Stimulated activated CD4-positive, alpha-beta T cell treated with anti-CD3 and anti-CD28 coated beads, TNF-alpha, amount 100 ng/mL, for 4 hours (primary cell): ENCODE measurements at places on chromosomes 2 and 18.

- DNase-seq, result no peak
These were observed 136.9 kb upstream of the FBXO11 start for GRCh38 chr2:48043131-48043700.

- no peak for DNase-seq
These were observed 221.4 kb upstream of the TRIB2 start for GRCh38 chr2:12495247-12495868.

GRCh38 chr2:64632835-64633819 lies 20.6 kb downstream of the SERTAD2 start:
- DNase-seq, result no peak

GRCh38 chr2:85878719-85879370 lies 9.9 kb downstream of the ST3GAL5 start:
- DNase-seq, result no peak

- DNase-seq, result no peak
These were observed 160.6 kb downstream of the MTCL1 start for GRCh38 chr18:8865934-8866333.

- no peak for DNase-seq
These were observed 20.3 kb downstream of the RAB3GAP1 start for GRCh38 chr2:135072125-135072997.

GRCh38 chr2:134670955-134671354 lies 47.8 kb downstream of the TMEM163 start:
- no peak for DNase-seq

DNA sequence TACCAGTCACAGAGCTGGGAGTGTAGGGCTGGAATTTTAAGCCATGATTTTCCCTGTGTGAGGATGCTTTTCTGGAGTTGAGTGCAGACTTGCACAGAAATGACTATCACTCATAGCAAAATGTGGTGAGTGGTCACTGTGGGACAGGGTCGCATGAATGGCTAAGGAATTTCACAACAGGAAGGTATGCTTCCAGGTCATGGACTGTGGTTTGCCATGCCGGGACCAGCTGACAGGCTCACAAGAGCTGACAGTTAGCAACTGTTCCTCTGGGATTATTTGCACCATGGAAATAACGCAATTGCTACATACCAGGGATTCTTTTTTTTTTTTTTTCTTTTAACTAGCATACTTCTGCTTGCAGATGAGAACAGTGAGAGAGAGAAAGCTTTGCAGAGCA lies 3.8 kb upstream of the UXS1 start:
- no peak for DNase-seq

DNA sequence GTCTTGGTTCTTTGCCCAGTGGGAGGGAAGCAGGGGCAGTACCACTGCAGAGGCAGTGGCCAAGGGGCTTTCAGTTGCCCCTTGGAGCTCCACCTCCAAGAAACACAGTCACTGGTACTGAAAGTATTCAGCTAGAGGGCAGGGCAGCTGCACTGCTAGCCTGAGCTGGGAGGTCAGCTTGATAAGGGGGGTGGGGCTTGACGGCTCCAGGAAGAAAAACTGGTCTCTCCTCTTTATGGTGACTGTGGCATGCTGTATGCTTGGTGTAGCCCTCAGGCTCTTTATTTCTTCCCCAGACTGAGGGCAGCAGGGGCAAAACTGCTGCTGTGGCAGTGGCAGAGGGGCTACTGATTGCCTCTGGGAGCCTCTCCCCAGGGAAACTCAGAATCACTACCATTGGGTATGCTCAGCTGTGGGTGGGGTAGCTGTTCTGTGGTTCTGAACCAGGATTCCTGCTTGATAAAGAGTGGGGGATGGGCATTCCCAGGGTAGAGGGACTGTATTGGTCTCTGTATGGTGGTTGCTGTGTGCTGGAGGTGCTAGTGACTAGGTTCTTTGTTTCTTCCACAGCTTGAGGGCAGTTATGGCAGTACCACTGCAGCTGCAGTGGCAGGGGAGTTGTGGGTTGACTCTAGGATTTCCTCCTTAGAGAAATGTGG lies 134.6 kb upstream of the SCN7A start:
- DNase-seq, result no peak

- no peak for DNase-seq
These were observed 213.9 kb upstream of the CYP26B1 start for GRCh38 chr2:72361521-72361920.

DNA sequence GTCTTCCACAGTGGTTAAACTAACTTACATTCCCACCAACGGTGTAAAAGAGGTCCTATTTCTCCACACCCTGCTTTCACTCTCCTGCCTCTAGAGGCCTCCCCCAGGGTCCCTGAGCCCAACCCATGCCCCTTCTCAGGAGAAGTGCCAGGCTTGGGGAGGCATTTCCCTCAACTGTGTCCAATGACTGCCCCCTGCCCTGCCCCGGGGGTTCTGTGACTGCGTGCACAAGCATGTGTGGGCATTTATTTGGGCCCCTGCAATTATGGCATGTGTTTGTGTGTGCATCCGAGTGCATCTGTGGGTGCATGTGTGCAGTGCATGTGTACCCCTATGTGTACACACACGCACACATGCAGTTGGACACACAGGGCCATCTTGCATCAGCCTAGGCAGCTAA lies 57.3 kb downstream of the INHBB start:
- no peak for DNase-seq

DNA sequence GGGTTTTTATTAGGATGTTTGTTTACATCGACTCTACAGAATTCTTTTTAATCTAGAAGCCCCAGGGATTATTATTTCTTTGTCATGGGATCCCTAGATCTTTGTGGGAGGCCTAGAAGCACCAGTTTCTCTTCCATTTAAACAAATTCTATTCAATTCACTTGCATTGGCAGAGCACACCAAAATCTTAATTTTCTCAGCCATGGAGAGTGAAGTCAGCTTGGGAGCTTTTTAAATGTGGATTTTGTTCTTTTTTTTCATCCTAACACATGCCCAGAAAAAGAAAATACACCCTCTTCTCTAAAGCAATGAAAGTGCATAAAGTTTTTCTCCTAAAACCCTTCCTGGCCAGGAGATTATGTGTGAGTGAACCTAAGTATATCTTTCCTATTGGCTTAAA lies 38.5 kb downstream of the CDCA7 start:
- no peak for DNase-seq

DNA sequence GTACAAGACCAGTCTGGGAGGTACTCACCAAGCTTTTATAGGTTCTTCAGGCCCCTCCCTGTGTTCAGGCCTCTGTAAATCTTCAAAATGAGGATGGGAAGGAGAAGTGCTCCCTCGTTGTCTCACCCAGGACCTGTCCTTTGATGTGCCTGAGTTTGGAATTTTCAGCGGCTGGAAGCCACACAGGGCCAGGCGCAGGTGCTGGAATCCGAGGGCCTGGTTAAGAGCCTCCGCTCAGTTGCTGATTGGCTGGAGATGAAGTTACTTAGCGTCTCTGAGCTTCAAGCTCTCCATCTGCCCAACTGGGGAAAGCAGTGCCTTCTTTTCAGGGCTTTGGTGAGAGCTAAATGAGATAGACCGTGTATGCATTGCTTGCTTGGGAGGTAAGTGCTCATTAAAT lies 30.0 kb downstream of the HJURP start:
- no peak for DNase-seq

DNA sequence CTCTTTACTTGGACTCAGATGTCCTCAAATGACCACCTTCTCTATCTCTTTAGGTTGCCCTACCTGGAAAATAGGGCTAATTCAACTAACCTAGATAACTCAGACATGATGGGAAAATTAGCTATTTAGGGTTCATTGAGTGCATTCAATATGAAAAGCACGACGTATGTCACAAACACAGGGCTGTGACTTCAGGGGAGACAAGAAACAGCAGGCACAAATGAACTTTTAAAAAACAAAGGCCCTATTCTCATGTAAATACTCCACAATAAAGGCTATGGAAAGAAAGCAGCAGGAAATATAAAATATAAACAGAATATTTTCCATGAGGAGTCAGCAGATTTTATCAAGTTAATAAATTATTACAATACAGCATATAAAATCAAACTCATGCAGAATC lies 97.8 kb downstream of the SS18 start:
- no peak for DNase-seq

DNA sequence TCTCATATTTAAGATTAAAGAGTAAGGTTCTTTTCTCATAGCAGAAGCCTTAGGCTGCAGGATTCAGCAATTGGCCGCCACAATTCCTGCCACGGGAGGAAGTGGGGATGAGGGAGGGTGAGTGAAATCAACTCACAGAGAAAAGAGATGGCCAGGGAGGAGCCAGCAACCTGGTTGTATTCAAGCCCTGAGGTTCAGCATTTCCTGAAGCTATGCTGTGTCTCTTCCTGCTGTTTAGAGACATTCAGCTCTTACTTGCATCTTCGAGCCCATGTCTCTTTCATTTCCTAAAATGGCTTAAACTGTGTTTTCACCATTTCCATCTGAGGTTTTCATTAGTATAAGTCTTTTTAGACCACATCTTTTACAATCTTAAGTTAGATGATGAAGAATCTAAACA lies 522.6 kb downstream of the CNTNAP5 start:
- no peak for DNase-seq

- DNase-seq, result no peak
These were observed 88.7 kb downstream of the HDAC4 start for GRCh38 chr2:239312081-239312511.

DNA sequence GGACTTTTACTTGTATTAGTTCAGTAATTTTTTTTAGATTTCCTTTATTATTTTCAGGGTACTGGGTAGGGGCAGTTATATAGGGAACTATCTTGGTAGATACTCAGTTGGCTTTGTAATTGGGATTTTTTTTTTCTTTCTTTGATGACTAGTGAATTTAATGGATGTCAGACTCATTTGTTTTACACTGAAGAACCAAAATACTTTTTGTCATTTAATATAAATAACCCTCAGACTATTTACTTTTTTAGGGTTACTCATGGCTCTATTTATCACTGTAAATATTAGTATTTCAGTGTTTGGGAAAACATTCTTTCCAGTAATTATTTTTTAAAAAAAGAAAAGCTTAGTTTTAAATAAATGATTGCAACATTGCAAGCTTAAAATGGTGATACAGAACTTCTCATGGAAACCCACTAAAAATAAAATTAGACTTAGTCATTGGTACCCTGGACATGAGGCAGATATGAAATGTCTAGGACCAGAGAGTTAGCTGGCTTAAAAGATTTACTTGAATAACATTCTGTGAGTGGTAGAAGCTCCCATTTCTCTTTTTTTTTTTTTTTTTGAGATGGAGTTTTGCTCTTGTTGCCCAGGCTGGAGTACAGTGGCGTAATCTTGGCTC lies 74.4 kb upstream of the CYP20A1 start:
- DNase-seq, result no peak

DNA sequence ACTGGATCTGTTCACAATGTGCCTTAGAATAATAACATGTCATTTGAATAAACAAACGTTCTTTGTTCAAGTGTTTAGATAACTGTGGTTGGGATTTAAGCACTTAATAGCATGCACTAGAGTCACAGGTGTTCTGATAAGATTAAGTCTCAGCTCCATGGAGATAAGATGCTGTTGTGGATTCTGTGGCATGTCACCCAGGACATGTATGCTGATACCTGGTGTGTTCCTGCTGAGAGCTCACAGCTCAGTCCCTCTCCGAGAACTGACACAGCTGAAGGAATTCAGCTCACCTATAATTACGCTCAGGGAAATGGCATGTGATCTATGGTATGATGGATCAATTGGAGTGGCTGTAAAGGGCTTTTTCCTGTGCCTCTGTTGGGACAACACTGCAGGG lies 75.4 kb upstream of the ST6GAL2 start:
- no peak for DNase-seq

DNA sequence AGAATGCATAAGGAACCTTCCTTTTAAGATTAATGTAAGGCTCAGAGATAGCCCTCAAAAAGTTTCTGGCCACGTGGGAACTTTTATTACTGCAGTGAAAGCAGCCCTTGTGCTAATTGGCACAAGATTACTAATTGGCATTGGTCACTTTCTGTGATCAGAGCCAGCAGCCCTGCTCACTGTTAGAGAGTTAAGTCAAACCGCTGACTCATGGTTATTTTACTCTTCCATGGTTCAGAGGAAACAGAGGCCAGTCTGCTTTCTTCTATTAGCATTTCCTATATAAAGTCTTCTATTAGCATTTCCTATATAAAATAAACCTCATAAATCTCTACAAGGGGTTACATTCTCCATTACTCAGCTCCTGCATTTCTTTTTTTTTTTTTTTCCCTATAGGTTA lies 1.5 kb upstream of the SLC35G4 start:
- no peak for DNase-seq

DNA sequence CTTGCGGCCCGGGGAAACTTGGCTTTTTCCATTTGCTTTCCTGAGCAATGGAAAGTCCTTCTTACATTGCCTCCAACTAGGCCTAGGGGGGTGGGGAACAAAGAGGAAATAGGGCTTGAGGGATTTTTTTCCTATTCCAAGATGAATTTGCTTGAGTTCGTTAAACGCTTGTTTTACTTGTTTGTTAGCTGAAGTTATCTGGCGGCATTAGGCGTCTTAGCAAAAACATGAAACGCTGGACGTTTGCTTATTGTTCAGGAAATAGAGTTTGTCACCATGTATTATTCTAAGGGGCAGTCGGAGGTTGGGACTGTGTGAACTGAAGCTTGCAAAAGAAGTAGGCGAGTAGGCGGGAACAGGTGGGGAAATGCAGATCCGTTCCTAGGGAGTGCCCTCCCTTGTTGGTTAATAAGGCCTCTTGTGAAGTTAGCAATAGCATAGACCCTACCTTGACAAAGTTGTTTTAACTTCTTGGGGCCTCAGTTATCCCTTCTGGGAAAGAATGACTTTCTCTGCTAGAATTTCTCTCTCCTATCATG lies 1.9 kb downstream of the CABLES1 start:
- no peak for DNase-seq

DNA sequence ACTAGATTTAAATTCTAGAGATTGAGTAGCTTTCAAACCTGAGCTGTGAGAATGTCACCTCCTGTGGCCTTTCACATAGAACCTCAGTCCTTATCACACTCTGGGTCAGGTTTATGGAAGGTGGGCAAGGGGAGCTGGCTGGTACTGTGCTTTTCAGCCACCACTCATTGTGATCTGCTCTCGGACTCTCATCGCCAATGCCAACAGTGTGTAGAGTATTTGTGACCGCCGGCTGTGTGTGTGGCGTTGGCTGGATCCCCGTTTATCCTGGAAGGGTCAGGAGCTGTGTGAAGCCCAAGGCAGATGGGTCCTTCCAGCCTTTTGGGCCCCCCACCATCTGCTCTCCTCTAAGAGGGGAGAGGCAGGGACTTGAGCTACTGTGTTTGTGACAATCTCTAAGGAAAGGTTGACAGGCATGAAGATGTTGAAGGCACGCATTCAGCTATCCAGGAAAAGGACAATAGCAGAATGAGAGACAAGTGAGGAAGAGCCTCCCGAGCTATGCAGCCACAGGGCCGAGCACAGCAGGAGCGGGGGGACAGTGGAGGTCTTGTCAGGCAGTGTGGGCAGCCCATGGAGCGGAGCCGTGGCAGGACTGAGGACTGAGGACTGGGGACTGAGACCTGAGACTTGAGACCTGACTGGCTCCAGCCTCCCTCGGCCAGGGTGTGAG lies 107.1 kb upstream of the TPO start:
- DNase-seq, result no peak

- DNase-seq, result no peak
These were observed 16.1 kb upstream of the ZNF236 start for GRCh38 chr18:76806301-76806700.

GRCh38 chr2:164937864-164938401 lies 17.4 kb downstream of the SLC38A11 start:
- no peak for DNase-seq

- no peak for DNase-seq
These were observed 28.9 kb downstream of the NYAP2 start for GRCh38 chr2:225428360-225428759.

GRCh38 chr2:109719871-109720270 lies 74.2 kb upstream of the RGPD5 start:
- no peak for DNase-seq
